ENCODE measurements at places on chromosomes 6 and 20.

DNA sequence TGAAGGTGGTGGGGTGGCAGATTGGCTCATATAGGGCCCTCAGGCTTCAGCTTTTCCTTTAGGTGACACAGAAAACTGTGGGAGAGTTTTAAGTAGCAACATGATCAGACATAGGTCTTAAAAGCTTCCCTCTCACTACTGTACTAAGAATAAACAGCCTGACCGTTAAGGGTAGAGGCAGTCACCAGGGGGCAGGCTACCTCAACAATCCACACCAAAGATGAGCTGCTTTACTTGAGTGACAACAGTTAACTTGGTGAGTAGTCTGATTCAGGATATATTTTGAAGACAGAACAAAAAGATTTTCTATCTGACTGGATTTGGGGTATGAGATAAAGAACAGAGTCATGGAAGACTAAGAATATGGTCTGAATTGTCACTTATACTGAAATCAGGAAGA lies 193.1 kb upstream of the SHLD1 start:
- DNase-seq, result peak; percentile 34

- no peak for DNase-seq
Observed at GRCh38 chr6:109531446-109531845, 48.4 kb upstream of the ZBTB24 start.

DNA sequence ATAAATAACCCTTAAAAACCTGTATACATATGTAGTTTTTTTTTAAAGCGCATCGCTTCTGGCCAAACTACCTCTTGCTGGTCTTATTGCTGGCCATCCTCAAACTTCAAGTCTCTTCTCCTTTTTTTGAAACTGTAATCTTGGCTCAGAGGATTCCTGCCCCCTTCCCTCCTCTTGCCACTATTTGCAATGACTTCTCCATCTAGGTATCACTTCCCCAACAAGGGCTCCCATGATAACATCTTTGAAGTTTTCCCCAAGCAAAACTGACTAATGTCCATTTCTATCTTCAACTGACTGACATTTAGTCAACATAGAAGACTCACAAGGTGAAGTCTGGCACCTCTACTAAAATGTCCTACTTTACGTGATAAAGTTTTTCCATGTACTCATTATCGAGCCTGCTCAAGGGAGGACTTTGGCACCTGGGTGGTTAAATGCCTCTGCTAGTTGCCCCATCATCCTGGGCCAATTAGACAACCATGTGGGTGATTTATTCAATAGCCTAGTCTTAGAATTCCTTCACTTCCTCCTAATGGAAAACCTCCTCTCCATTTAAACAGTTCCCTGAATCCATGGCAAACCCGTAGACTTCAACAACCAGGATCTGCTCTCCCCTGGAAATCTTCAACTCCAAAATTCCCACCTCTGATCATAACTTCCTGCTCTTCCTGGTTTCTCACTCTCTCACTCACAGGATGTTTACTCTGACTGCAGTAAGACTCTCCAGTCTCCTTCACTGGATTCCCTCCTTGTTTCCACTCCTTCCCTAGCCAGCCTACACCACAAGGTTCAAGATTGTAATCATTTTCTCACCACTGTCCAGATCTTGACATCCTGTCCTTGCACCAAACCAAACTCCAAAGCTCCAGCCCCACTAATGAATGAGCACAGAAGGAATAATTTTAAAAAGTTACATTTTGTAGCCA lies 9.4 kb upstream of the PLAGL1 start:
- DNase-seq, result no peak

DNA sequence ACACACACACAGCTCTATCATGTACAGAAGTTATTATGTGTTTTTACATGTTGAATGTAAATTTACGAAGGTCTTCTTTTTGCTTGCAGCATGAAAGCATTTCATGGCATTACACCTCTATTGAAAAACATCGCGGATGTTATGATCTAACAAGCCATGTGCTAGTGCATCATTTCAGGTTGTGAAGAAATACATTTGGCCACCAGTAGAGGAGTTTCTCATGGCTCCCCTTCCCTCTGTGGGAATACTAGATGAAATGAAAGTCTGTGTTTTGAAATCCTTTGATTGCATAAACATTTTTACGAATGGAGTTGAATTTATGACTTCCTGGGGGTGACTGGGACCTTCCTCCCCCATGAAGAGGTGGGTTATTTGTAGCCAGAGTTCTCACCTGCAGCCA lies 17.7 kb downstream of the MAS1 start:
- DNase-seq, result no peak

DNA sequence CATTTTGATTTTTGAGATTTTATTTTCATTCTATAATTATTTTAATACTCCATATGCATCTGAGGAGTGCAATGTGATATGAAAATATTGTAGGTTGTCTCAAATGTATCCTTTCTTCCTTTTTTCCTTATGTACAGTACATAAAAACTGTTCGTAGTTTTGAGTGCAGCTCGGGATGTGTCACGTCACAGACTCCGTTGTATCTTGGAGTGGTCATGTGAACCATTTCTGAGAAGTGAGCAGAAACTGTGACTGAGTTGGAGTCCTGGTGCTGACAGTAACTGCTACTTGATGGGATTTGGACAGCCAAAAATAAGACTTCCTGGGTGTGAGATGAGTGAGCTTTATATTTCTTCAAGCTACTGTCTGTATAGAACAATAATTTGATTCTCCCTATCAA lies 761.4 kb upstream of the MAN1A1 start:
- no peak for DNase-seq

DNA sequence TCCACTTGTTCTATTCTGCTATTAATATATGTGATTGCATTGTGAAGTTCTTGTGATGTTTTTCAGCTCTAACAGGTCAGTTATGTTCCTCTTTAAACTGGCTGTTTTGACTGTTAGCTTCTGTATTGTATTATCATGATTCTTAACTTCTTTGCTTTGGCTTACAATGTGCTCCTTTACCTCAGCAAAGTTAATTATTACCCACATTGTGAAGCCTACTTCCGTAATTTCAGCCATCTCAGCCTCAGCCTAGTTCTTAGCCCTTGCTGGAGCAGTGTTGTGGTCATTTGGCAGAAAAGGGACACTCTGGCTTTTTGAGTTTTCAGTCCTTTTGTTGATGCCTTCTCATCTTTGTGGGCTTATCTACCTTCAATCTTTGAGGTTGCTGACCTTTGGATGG lies 440.2 kb downstream of the TBC1D32 start:
- no peak for DNase-seq
